ENCODE measurements at places on chromosomes 5 and 9.

- DNase-seq, result no peak
Observed at GRCh38 chr5:19910136-19910535, 77.9 kb downstream of the CDH18 start.

GRCh38 chr5:110038297-110038997 is 348.7 kb downstream of the MAN2A1 start:
- no peak for DNase-seq

- DNase-seq, result no peak
Observed at GRCh38 chr5:140555747-140556312, 1.4 kb downstream of the SRA1 start.

DNA sequence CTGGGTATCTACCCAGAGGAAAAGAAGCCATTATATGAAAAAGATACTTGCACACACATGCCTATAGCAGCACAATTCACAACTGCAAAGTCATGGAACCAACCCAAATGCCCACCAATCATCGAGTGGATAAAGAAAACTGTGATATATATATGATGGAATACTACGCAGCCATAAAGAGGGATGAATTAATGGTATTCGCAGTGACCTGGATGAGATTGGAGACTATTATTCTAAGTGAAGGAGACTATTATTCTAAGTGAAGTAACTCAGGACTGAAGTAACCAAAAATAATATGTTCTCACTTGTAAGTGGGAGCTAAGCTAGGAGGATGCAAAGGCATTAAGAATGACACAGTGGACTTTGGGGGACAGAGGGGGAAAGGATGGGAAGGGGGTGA is 30.0 kb upstream of the GABBR2 start:
- DNase-seq, result no peak

- DNase-seq, result no peak
Observed at GRCh38 chr9:121169094-121169601, 32.5 kb downstream of the RAB14 start.

DNA sequence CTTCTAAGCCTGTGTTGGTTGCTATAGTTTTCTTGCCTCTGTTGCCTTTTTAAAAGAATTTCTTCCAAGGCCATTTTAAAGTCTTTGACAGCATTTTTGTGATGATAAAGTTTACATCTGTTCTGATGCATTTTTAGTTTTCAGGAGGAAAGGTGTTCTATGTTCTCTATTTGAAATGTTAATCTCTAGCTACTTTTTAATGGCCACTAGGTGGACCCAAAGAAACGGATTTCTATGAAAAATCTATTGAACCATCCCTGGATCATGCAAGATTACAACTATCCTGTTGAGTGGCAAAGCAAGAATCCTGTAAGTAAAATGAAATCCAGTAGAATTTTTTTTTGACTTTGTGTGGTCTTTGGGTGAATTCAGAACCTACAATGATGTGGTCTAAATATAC is 60.2 kb downstream of the MELK start:
- peak; percentile 1 for DNase-seq

GRCh38 chr9:93682155-93682968 is 106.0 kb downstream of the PHF2 start:
- peak; percentile 14 for DNase-seq

GRCh38 chr5:128815201-128815600 is 150.1 kb upstream of the SLC27A6 start:
- no peak for DNase-seq

DNA sequence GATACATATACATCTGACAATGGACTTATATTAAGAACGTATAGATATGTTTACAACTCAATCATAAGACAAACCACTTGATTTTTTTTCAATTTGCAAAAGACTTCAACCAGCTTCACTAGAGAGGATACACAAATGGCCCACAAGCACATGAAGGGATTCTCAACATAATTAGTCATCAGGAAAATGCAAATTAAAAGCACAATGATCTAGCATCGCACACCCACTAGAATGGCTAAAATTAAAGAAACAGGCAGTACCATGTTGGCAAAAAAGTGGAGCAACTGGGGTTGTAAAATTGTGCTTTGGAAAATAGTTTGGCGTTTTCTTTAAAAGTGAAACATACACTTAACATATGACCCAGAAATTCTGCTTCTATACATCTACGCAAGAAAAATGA is 80.0 kb upstream of the TRIO start:
- no peak for DNase-seq

GRCh38 chr9:131121346-131121745 is 4.0 kb upstream of the NUP214 start:
- DNase-seq, result no peak

- DNase-seq, result no peak
Observed at GRCh38 chr9:136273244-136273865, 27.7 kb upstream of the QSOX2 start.

GRCh38 chr5:172561151-172561550 is 79.9 kb upstream of the NEURL1B start:
- DNase-seq, result no peak

DNA sequence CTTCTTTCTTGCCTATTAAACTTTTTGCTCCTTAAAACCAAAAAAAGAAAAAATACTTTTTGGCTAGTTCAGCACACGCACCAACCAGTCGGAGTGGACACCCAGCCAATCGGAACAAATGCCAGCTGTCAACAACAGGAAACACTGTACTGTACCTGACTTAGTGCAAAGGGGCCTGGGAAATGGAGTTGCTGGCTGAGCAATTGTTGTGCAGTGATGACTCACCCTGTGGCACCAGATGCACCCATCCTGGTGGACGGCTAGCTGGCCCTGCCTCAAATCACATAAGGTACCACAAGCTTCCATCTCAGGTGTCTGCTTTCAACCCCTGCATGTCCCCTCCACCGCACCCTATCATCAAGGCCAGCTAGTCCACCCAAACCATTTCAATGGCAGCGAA is 20.9 kb downstream of the FOXE1 start:
- no peak for DNase-seq

DNA sequence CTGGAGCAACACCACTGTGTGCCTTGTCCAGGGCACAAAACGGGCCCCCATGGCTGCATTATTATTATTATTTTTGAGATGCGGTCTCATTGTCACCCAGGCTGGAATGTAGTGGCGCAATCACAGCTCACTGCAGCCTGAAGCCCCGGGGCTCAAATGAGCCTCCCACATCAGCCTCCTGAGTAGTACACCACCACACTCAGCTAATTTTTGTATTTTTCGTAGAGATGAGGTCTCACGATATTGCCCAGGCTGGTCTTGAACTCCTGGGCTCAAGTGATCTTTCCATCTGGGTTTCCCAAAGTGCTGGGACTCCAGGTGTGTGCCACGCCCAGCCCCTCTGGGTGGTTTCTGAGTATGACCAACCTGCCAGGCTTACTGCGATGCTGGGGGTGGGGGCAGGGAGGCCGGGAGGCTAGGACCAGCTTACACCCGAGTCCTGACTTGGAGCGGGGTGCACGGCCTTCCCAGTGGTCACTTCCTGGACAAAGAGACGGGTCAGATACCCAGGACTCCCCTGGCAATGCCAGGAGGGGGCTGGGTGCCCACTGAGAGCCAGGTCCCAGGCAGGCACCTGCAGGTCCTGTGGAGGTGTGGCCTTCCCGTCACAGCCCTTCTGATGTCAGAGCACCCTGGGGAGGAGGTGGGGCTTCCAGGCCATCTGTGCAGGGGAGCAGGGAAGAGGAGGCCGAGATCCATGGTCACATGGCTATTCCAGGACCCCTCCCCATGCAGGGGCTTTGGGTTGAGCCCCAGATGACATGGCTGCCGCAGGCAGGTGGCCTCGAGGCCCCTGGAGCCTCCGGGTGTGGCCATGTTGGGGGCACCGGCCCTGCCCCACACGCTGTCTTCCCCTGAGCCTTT is 8.3 kb upstream of the NRARP start:
- DNase-seq, result no peak

GRCh38 chr5:15957124-15957523 is 222.5 kb downstream of the MARCHF11 start:
- no peak for DNase-seq

- no peak for DNase-seq
Observed at GRCh38 chr5:121009058-121009457, 545.0 kb downstream of the PRR16 start.

- DNase-seq, result no peak
Observed at GRCh38 chr5:15350614-15351013, 149.4 kb upstream of the FBXL7 start.

DNA sequence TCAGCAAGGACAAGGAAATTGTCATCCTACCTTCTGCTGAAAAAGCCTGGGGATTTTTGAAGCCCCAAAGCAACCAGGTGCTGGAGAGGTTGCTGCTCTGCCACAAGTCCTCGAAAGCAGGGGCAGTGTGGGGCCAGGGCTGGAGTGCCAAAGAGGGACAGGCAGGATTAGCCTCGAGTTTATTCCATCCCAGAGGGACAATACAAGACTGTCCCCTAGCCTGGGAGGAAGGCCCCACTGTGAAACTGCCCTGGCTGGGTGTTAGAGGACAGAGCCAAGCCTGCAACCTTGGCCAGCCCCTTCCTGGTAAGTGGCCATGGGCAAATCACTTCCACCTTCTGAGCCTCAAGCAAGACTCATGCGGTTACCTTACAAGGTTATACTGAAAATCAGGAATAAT is 55.1 kb downstream of the WHRN start:
- DNase-seq, result no peak

- no peak for DNase-seq
Observed at GRCh38 chr9:78238046-78239038, 2.5 kb downstream of the CEP78 start.

DNA sequence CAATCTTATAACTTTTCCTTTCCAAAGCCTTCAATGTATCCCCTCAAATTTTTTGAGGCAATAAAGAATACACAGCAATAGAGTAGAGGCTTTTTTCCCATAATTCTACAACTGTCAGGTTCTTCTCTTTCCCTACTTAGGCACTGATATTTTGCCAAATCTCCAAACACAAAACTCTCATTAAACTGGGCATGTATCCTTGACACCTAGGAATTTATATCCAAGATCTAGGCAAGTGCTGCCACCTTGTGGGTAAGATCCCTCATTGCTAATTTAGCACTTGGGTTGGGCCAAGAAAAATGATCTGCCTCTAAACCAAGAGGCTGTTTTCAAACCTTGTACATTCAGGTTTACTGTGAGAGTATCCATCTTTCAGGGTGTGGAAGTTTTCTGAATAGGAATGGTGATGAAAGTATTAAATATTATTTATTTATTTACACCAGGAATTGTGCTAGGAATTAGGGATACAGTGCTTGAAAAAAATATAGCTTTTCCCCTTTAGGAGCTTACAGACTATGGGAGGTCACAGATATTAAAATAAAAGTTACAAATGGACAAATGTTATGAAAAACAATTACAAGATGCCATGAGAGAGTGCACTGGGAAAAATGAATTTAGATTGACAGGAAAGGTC is 17.6 kb downstream of the TSTD2 start:
- peak; percentile 69 for DNase-seq

DNA sequence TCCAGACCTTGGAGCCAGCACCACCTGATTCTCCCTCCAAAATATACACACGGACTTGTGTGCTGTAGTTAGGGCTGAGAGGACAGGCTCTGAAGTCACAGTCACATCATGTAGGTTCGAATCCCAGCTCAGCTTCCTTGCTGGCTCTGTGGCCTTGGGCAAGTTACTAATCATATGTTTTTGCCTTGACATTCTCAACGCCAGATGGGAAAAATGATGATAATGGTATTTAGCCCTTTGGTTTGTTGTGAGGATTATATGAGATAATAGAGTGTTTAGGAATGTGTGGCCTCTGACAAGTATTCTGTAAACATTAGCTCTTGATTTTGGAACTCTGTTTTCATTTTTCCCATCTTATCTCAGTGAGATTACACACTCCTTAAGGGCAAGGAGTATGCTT is 72.5 kb downstream of the PLAC8L1 start:
- no peak for DNase-seq

GRCh38 chr9:88936132-88936531 is 55.1 kb upstream of the S1PR3 start:
- DNase-seq, result no peak

GRCh38 chr9:89388084-89388867 is 70.0 kb downstream of the SECISBP2 start:
- no peak for DNase-seq

GRCh38 chr5:961711-962240 is 46.8 kb upstream of the NKD2 start:
- DNase-seq, result no peak

DNA sequence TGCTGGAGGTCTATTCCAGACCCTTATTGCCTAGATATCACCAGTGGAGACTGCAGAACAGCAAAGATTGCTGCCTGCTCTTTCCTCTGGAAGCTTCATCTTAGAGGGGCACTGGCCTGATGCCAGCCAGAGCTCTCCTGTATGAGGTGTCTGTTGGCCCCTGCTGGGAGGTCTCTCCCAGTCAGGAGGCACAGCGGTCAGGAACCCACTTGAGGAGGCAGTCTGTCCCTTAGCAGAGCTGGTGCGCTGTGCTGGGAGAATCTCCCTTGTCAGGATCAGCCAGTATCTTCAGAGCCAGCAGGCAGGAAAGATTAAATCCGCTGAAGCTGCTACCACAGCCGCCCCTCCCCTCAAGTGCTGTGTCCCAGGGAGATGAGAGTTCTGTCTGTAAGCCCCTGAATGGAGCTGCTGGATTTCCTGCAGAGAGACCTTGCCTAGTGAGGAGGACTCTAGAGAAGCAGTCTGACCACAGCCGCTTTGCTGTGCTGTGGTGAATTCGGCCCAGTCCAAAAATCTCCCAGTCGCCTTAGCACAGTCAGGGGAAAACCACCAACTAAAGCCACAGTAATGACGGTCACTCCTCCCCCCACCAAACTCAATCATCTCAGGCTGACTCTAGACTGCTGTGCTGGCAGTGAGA is 124.1 kb downstream of the JAKMIP2 start:
- no peak for DNase-seq

- no peak for DNase-seq
Observed at GRCh38 chr9:12797037-12797436, 22.2 kb downstream of the LURAP1L start.

DNA sequence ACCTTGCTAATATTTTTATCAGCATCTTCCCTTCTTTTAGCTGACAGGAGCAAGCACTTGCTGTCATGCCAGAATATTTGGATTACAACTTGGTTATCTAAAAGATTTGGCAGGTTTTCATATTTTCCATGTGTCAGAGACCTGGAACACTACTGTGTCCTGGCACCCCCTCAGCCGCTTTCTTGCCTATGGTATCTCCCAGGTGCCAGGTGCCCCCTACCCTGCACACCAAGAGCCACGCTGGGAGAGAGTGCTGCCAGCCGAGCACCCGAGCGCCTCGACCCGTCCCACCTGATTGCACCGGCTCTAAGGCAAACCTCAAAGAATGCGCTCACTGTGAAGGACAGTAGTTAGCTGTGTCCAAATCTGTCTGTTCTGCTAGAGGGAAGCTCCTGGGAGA is 84.8 kb downstream of the GTF3C4 start:
- no peak for DNase-seq

GRCh38 chr5:124121198-124121597 is 609.2 kb downstream of the CSNK1G3 start:
- no peak for DNase-seq

GRCh38 chr9:96874201-96874785 is 20.0 kb upstream of the ZNF782 start:
- no peak for DNase-seq

GRCh38 chr5:41776435-41776834 is 93.8 kb downstream of the OXCT1 start:
- no peak for DNase-seq

Measured in LNCaP clone FGC (cell line).